Kidney capillary endothelial cell (primary cell): ENCODE measurements at places on chromosomes 5 and 9.

DNA sequence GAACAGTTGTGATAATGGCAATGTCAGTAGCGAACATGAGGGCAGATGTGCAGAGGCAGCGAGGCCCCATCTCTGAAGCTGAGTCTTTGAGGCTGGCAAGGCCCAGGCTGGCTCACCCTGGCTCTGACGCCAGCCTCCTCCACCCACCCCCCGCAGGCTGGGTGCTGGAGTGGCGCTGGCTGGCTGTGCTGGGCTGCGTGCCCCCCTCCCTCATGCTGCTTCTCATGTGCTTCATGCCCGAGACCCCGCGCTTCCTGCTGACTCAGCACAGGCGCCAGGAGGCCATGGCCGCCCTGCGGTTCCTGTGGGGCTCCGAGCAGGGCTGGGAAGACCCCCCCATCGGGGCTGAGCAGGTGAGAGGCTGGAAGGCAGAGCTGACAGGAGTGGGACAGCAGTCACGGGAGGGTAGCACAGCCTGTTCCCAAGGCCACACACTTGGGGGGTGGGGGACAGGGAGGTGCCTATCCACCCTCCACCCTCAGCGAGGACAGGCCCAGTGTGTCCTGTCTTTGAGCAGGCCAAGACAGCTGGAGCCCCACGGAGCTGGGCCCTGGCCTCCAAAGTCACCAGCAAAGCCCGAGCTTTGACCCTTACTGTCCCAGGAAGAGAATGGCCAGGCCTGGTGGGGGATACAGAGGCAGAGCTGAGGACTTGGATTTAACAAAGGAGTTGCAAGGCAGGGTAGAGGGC is 5.6 kb downstream of the SLC2A8 start:
- DNase-seq: no peak

DNA sequence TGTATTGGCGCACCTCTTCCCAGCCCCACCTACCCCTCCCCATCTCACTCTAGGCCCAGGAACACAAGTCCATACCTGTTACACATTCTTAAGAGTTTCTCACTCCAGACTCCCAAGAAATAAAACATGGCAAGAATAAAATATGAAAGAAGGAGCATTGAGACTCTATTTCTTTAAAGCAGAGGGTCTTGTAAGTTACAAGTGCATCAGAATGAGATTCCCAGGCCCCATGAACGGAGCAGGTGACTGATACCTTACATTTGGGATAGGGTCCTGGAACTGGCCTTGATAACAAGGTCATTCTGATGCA is 5.7 kb downstream of the EGR1 start:
- no peak for DNase-seq

- DNase-seq: peak; percentile 76
Observed at GRCh38 chr5:149210225-149210624, 61.4 kb upstream of the AFAP1L1 start.

DNA sequence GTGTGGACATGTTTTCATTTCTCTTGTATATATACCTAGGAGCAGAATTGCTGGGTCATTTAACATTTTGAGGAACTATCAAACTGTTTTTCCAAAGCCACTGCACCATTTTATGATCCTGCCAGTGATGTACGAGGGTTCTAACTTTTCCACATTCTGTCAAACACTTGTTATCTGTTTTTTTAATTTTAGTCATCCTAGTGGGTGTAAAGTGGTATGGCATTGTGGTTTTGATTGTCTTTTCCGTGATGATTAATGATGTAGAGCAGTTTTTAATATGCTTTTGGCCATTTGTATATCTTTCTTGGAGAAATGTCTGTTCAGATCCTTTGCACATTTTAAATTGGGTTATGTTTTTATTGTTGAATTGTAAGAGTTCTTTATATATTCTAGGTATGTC is 107.0 kb downstream of the MELK start:
- no peak for DNase-seq

DNA sequence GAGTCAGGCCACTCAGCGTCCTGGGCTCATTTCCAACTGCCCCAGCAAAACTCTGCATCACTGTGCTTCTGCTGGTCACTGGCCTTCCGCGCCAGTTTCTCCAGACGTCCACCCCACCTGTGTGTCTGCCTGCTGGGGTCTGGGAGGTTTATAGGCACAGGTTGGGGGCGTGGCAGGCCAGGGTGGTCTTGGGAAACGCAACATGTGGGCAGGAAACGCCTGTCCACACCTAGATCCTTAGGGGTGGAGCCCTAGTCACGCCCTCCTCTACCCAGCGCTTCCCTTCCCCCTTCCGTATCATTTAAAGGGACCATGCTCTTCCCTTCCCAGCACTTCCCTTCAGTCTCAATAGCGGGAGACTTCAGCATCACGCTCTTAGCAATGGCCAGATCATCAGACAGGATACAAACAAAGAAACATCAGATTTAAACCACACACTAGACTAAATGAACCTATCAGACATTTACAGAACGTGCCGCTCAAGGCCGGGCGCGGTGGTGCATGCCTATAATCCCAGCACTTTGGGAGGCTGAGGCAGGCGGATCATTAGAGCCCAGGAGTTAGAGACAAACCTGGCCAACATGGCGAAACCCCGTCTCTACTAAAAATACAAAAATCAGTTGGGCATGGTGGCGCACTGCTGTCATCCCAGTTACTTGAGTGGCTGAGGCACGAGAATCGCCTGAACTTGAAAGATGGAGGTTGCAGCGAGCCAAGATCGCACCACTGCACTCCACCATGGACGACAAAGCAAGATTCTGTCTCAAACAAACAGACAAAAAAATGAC is 11.8 kb upstream of the BTNL9 start:
- no peak for DNase-seq

DNA sequence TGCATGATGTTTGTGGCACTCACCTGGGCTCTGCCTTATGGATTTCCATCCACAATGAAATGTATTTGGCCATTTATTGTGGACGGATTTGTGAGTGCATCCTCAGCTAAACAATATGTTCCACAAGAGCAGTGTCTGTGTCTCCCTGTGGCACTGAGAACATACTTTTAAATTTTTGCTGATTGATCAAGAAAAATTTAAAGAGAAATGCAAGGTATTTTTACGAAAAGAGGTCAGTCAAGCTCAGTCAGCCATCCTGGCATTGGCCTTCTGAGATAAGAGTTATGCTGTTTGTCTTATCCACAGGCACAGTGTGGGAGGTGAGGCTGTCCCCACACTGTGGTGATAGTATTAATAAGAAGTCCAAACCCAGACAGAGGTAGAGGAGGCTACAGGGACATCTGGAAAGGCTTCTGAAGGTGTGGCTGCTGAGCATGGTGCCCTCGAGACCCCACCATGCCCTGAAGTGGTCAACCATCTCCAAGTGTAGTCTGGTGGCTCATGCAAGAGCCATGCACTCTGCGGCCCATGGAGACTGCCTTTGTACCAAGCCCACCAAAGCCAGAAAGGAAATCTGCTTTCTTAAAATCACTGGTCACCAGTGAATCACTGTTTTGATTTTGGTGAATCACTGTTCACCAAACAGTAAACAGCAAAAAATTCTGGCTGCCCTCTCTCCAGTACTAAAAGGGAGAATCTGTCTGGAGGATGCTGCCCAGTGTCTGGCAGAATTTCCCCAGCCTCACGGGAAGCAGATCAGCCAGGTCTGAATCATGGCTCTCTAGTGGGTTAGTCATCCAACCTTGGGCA is 28.8 kb downstream of the SPOCK1 start:
- DNase-seq: peak; percentile 26

DNA sequence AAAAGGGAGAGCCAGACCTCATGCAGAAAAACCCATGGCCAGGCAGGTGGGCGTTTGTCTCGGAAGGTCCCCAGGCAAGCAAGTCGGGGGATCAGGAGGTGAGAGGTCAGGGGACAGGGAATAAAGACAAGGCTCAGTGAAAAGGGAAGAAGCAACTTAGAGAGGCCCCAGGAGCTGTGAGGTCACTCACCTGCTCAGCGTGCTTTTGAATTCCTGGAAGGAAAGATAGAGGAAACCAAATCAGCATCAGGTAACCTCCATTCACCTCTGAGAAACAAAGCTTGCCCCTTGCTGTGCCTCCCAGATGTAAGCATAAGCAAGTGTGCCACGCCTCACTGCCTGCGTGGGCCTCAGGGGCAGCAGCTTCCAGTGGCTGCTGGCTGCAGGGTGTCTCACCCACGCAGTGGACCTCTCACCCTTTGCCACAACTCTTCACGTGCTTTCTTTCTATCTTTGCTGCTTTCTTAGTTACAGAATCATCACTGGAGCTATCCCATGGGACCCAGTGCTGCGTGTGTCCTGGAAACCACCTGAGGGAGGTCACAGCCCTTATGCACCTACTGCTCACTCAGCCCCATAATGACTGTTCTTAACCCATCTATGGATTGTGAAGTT is 6.0 kb downstream of the TRIM7 start:
- DNase-seq: no peak

- peak; percentile 91 for DNase-seq
Observed at GRCh38 chr5:14270209-14270702, 127.1 kb downstream of the TRIO start.

- no peak for DNase-seq
Observed at GRCh38 chr9:86772635-86772993, 174.7 kb downstream of the GAS1 start.

DNA sequence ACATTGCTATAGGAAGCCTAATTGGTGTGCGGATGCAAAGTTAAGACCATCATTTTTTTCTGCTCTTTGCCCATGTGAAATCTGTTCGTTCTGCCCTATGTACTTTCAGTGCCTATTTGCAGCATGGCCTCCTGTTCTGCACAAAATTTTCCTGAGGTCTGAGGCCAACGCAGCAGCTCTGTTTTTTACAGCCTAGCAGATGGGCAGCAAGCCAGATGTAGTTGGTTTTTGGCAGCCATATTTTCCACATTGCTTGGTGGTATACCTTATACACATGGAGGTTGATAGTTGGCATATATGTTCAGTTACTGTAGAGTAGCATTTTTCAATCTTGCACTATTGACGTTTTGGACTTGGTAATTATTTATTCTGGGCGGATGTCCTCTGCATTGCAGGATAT is 133.5 kb upstream of the MRPS30 start:
- DNase-seq: no peak

DNA sequence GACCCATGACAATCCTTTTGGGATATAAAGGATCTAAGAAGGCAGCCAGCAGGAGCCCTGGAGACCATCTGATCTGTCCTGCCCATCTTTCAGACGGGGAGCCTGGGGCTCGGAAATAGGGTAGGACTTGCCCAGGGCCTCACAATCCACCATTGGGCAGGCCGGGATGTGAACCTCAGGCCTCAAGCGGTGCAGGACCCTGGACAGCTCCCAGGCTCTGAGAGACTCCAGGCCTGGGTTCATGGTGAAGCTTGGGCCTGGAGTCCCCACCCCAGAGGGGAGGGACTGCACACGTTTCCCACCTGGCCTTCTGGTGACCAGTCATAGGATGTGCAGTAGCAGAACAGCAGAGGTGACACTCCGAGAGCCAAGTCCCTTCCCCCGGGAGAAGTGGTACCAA is 36.6 kb upstream of the RAPGEF1 start:
- peak; percentile 23 for DNase-seq

DNA sequence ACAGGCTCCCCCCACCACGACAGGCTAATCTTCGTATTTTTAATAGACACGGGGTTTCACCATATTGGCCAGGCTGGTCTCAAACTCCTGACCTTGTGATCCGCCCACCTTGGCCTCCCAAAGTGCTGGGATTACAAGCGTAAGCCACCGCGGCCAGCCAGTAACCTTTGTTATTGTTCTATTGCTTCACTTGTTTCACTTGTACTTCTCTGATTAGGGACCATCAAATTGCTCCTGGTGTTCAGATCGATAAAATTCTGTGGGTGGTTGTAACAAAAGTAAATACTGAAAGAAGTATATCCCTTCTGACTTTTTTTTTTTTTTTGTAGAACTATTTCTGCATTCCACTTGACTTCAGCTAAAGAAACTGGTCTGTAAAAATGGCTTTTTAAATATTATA is 445.5 kb upstream of the CDH10 start:
- DNase-seq: no peak

- DNase-seq: no peak
Observed at GRCh38 chr5:74613283-74613682, 27.2 kb downstream of the ENC1 start.

GRCh38 chr9:19976226-19976625 is 187.4 kb upstream of the SLC24A2 start:
- peak; percentile 89 for DNase-seq

DNA sequence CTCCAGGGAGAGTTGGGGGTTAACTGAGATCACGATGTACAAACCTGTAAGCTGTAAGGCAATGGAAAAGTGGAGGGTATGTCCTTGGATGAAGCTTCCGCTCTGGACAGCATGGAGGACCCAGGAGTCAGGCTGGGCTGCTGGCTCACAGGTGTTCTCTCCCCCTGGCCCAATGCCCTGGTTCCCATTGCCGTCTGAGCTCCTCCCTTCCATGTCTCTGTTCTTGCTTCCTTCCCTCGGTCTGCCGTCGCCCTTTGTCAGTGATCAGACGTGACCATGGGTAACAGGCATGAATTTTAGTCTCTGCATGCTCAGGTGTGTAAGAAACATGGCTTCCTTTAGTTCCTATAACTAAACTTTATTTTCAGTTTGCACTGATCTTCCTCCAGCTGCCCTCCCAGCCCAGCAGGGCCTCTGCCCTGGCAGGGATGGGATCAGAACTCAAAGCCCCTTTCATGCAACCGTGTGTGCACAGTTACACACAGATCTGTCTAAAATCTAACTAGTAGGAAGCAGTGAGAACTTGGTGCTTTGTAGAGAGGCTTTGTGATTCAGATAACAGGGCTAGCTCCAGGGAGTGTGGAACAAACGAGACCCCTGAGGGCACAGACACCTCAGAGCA is 51.7 kb upstream of the KCNMB1 start:
- no peak for DNase-seq

DNA sequence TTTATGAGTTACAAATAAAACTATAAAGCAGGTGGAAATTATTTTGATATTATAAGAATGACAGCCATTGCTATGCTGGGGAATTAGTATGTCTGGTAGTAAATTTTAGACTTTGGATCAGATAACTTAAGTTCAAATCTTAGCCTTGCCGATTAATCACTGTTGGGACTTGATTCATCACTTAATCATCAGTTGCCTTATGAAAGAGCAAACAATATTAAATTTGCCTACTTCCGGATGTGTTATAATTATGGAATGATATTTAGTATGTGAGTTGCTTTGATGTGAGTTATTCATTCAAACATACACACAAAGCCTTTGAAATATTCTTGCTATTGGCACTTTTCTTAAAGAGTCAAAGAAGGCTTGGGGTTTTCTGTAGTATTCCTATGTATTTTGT is 717.7 kb downstream of the BRINP1 start:
- DNase-seq: no peak

DNA sequence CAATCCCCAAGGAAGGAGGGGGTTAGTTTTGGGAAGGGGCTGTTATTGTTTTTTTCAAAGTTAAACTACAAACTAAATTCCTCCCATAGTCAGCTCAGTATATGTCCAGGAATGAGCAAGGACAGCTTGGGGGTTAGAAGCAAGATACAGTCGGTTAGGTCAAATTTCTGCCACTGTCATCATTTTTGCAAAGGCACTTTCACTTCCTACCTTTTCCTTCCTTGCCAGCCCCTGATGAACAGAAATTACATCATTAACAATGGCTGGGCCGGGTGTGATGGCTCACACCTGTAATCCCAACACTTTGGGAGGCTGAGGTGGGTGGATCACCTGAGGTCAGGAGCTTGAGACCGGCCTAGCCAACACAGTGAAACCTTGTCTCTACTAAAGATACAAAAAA is 51.5 kb upstream of the HRH2 start:
- DNase-seq: no peak
